ENCODE measurements at places on chromosomes 5 and 9. TPM values are rescaled to one million over a fixed set of nuclear protein-coding genes. Genes with fewer than 3 reads are reported as not detected.

The TMEFF1 gene
- 1.2 TPM for total RNA-seq

The KCNV2 gene
- total RNA-seq: not detected

The FOXD4L6 gene
- total RNA-seq: not detected

The OTP gene
- 0.13 TPM for total RNA-seq

The MOB3B gene
- total RNA-seq: 14.4 TPM

The HCN1 gene
- total RNA-seq: not detected
